Esophagus mucosa (tissue), 1 donor: ENCODE measurements at places on chromosomes 6 and 20.

DNA sequence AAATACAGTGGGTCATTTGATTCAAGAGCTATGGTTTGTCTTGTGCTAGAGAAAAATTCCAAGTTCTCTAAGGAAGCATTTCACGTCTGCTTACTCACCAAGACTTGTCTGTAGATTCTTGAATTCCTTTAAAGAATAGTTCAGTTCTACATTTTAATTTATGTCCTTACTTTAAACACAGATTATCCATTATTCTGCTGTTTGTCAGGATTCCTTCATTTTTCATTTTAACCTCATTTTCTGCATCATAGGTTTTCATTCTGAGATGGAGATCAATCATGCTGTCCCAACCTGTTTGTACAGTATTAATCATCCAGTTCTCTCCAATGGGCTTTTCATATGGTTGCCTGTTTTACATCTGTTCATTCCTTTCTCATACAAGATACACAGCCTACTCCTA is 24.5 kb upstream of the POPDC3 start:
- peak; percentile 45 for ATAC-seq

- no peak for ATAC-seq
Measured at GRCh38 chr6:139457476-139457875, 83.0 kb upstream of the CITED2 start.

DNA sequence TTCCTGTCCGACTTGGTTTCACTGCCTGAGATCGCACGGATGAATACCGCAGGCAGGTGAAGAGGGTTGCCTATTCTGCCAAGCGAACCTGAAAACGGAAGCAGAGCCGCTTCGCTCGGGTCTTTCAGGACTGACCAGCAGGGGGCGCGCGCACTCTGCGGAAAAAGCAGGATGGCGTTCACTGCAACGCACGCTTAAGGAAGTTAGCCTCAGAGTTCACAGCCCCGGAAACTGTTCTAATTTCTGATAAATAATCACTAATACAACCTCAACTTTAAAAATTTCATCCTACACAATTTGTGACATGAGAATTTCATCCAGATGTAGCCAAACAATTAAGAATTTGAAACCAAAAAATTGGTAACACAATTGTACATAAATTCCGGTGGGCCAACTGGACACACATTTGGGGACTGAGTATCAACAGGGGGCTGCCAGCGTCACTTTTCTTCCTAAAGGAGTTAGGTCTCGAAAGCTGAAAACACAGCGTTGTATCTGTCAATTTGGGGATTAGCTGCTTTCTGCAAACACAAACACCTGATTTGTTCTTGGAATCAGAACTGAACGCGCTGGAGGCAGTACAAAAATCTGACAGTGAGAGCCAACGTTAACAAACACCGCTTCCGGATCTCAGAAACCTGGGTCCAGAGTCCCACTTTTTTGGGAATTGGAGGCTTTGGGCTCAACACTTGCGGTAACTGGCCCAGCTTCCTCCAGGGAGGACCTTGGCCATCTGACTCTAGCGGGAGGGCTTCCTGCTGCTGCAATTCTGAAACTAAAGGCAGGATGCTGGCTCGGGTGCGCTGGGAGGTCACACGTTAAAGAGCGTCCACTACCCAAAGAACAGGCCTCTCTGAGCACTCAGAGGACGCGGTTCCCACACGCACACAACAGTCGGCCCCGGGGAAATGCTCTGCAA is 8.8 kb downstream of the PXDC1 start:
- ATAC-seq = peak; percentile 77

- peak; percentile 83 for ATAC-seq
Measured at GRCh38 chr20:53642196-53643030, 48.8 kb upstream of the ZNF217 start.

GRCh38 chr20:42895020-42895419 is 294.7 kb downstream of the PTPRT start:
- ATAC-seq = no peak
